ENCODE measurements at places on chromosomes 3 and 15.

GRCh38 chr3:30263925-30264313 lies 342.5 kb upstream of the TGFBR2 start:
- DNase-seq = peak; percentile 14

DNA sequence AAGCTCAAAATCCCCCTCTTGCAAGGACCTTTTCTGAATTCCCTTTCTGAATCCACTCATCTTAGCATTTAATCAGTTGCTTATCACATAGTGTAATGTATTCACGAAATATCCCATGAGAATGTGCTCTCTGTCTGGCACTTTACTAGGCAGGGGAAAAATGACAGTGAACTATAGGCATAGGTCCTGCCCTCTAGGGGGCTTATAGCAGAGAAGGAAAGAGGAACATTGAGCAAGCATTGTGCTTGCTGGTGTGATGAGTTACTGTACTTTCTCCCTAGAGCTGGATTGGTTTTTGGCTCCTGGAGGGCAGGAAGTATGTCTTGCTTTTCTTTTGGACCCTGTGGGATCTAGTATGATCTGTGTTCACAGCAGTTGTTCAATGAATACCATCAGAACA lies 26.5 kb downstream of the DUOX2 start:
- no peak for DNase-seq

GRCh38 chr3:142904639-142905436 lies 16.0 kb upstream of the PCOLCE2 start:
- DNase-seq = no peak

DNA sequence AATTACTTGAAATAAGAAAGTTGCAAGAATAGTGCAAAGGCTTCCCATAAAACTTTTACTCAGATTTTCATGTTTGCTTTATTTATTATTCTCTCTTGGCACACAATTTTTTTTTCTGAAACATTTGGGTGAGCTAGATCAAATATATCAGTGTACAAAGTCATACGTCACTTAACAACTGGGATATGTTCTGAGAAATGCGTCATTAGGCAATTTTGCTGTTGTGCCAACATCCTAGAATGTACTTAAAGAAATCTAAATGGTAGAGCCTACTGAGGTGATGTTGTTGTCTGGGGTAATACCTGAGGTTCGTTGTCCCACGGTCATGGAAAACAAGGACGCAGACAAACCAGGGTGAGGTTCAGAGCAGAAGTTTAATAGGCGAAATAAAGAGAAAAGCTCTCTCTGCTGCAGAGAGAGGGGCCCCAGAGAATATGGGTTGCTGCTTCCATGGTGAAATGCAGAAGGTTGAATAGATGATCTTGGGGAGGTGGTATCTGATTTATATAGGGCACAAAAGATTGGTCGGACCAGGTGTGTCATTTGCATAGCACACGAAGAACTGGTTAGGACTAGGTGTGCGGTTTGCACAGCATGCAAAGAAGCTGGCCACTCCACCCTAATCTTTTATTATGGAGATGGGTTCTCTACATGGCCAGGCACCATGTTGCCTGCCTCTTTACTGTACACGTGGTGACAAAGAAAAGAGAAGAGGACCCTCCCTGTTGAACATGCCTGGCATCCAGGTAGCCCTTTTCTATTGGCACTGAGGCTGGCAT lies 8.8 kb upstream of the GRAMD1C start:
- DNase-seq = no peak

- DNase-seq = no peak
Observed at GRCh38 chr15:63703641-63704240, 106.6 kb downstream of the FBXL22 start.

GRCh38 chr15:70528816-70529215 lies 234.5 kb downstream of the UACA start:
- no peak for DNase-seq

DNA sequence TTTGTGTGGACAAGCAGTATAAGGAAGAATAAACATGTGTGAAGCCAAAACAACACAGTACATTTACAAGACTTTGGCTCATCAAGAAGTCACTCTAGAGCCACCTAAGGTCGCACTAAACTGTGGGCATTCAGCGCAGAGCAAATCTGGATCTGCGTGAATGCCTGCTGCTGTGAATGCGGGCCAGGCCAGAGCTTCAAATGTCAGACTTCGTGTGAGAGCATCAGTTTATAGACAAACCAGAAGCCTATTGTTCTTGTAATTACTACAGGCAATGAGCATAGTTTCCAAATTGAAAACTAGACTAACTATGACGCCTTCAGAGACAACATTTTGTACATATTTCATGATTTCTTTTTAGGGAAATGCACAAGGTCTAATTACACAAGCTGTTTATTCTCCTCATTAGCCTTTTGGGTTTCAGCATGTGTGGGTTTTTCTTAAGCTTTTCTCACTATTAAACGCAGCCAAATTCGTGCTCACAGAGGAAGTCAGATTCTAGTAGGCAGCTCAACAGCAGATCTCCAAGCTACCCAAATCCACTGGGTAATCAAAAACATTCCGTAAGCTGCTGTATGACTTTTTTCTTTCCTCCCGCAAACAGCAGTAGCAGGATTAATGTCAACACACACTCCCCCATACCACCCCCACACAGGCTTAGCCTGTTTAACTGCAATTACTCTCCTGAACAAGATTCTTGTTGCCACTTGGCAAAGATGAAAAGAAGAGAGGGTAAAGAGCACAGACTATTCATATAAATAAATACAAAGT lies 84.5 kb upstream of the SETMAR start:
- no peak for DNase-seq

GRCh38 chr3:142274908-142275307 lies 49.5 kb upstream of the GK5 start:
- DNase-seq = no peak

- DNase-seq = no peak
Observed at GRCh38 chr3:30401971-30402370, 204.4 kb upstream of the TGFBR2 start.

- DNase-seq = peak; percentile 65
Observed at GRCh38 chr15:55267401-55268175, 22.0 kb downstream of the RAB27A start.

DNA sequence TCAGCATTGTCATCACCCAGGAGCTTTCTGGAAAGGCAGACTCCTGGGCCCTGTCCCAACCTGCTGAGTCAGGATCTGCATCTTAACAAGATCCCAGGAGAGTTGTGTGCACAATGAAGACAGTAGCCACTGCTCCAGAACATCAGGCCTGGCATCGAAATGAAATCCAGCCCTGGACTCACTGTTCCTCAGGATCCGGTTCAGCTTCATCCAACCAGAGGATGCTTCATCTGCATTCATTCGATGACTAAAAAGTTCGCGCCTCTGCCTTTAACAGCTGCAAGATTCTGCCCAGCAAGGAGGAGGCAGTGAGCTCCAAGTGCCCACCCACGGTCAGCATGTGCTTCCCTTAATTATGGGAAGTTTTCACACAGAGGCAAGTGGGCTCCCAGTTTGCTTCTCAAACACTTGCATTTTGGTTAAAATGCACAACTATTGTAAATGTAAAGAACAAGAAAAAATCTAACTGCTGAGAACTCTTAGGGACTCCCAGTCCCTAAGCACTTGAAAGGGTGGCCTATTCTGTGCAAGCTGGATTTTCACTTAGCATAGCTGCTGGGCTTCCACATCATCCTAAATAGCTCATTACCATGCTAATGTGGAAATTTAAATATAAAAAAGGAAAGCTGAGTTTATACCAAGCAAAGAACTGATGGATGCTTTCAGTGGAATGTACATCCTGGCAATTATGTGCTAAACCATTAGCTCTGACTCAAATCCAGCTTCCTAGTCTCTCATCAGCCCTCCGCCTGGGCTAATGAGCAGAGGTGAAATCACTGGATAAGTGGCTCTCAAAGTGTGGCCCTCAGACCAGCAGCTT lies 25.5 kb upstream of the ESYT3 start:
- DNase-seq = no peak

DNA sequence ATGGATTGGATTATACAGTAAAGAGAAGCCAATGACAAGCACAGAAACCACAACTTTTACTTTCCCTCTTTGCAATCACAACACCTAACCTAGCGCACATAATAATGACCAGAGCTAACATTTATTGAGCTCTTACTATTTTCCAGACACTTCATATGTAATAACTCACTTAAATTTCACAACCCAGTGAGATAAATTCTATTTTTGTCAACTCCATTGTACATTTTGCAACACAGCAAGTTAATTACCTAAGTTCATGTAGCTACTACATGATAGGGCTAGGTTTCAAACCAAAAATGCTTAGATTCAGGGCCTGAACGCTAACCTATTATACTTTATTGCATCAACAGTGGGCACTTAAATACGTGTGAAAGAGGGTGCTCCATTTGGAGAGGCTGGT lies 89.5 kb downstream of the GADL1 start:
- no peak for DNase-seq

GRCh38 chr15:94951538-94951937 lies 720.2 kb downstream of the MCTP2 start:
- no peak for DNase-seq

- DNase-seq = no peak
Observed at GRCh38 chr3:172065967-172066762, 26.8 kb downstream of the FNDC3B start.

- no peak for DNase-seq
Observed at GRCh38 chr3:170689296-170689829, 103.5 kb upstream of the SLC7A14 start.

DNA sequence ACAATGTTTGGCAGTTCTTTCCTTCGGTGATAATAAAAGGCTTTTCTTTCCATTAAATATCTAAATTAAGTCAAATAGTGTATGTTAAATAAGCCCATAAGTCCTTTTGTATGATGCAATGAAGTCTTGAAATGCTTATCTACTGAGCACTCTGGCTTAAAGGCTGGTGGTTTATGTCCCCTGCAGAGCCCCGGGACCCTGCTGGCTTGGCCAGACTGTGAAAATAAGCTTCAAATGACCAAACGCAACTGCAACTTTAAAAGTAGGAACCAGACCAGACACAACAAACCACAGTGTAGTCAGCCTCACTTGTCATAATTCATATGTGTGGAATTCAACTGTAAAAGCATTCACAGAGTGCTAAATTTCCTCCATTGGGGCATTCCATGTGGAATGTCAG lies 72.5 kb downstream of the FOXP1 start:
- DNase-seq = no peak

DNA sequence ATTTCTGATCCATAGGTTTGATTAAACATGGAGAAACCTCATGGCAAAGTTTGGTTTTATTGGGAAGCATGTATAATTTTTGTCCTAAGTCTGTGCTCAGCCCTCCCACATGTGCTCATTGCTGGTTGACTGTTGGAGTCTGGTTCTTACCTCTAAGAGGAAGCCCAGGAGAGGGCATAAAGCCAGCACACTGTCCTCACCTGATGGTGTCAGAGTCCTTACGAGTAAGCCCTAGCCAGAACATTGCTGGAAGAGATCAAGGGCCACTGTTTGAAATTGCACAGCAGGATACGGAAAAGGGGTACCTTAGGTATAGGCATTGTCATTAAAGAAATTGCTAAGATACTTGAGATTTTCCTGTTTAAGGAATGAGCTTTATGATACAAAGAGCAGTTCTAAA lies 21.3 kb downstream of the MLH1 start:
- no peak for DNase-seq

DNA sequence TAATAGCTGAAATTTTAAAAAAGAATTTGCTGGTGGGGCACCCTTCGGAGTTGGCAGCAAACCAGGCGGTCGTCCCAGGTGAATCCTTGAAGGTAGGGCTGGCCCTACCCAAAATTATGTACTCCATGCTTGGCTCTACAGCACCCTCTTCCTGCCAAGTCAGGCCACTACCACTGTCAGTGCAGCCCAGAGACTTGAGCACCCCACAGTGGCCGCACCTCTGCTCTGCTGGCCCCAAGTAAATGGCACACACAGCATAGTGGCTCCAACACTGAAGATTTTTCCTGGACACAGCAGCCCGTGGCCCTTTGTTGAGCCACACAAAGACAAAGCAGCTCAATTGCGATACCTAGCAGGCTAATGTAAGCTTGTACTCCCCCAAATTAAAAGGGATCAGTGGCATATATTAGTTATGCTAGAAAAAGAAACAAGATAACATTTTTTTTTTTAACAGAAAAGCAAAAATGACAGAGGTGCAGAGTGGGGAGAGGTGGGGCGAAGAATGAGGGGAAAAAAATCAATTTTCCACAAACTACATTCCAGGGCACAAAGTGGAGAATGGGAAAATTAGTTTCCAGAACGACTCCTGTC lies 250.5 kb downstream of the UACA start:
- peak; percentile 63 for DNase-seq

GRCh38 chr3:46369151-46369550 lies 1.6 kb upstream of the CCR5 start:
- DNase-seq = no peak

DNA sequence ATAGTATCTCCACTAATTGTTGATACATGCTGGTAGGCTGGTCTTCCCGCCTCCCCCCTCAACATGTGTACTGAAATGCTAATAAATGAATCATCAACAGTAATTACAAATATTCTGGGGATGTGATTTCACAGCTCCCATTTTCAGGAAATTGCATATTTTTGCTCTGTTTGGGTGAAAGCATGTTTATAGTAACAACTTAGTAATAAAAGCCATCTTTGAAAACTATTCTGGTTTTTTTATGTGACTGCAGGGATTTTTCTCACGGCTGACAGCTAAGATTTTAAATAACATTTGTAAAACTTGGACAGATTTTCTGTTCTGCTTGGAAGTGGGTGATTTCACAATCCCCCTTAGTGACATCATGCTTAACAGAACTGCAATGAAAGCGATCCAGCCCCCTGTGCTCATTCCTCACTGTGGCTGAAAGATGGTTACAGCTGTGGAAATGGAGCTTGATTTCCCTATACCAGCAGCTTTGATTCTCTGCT lies 25.6 kb upstream of the FAM174B start:
- DNase-seq = no peak

DNA sequence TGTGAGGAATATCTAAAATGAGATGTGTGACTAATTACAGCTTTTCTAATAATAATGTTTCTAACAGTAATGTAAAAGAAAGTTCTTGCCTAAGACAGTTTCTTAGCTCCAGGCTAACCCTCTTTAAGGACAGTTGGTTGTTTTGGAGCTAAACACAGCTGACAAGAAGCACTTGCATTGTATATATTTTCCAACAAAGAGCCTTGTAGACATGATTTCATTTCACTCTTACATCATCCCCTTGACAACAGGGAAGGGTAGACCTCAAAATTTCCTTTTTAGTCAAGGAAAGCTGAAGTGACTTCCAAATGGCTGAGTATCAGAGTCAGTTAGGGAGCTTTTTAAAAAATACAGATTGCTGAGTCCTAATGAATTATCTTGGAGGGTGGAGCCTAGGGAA lies 4.1 kb downstream of the ARID3B start:
- DNase-seq = no peak

DNA sequence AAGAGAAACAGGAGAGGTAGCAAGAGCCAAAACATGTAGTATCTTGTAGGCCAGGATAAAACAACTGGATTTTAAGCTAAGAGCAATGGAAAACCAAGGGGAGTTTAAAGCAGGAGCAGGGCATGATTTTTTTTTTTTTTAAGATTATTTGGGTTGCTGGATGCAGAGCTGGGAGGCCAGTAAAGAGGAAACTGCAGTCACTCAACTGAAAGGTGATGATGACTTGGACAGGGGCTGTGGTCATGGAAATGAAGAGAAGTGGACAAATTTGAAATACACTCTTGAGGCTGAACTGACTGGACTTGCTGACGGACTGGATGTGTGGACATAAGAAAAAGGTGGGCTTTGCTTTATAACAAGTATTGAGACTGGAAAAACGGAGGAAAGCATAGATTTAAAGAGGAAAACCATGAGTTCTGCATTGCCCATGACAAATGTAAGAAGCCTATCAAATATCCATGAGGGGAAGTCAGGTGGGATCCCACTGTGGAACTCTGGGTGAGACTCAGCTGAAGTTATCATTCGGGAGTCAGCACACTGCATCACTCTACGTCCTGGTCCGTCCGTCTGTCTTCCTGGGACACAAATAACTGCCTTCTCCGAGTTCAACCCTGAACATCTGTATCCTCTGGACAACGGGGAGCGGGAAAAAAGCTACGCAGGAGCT lies 688 bp downstream of the XPC start:
- no peak for DNase-seq

All from stimulated activated CD4-positive, alpha-beta T cell treated with anti-CD3 and anti-CD28 coated beads, Interleukin-2, amount 100 ng/mL, for 24 hours (primary cell).